ENCODE measurements at places on chromosomes 7 and 10.

DNA sequence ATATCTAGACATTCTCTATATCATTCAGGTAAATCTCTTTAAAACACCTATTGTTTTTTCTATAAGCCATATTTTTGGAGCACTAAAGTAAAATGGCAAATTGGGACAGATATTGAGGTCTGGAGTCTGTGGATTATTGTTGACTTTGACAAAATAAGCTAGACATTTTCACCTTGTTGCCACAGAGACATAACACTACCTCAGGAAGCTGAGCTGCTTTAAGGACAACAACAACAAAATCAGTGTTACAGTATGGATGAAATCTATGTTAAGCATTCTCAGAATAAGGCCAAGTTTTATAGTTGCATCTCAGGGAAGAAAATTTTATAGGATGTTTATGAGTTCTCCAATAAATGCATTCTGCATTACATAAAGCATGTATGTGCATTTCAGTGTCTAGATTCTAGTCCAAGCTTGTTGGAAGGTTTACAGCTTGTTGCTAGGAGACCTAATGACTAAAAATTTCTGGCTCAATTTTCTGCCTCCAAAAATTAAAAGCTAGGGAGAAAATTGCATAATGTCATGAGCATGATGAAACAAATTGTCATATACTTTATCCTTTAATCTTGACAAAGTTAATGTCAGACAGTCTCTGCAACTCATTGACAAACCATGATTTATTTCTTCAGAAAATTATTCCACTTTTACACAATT, 18.3 kb downstream of the LIPM start:
- no peak for DNase-seq

GRCh38 chr7:87427288-87427687, 48.2 kb downstream of the ABCB4 start:
- no peak for DNase-seq

GRCh38 chr7:135253851-135254771, 20.5 kb downstream of the STRA8 start:
- DNase-seq = no peak

DNA sequence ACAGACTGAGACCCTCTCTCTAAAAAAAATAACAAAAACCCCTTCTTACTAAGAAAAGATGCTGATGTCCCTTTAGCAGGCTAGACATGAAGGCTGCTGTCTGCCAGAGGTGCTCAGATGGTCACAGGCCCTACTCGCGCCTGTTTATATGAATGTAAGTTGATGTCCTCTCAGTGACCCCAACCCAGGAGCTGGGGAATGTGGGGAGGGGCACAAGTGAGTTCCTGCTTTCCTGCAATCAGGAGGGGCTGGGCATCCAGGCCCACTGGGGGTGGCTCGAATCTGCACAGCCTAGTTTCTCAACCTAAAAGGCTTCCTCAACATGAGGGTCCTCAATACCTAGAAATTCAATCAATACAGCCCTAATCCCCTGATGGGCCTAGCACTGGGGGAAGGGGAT, 12.1 kb upstream of the SLC29A3 start:
- DNase-seq = no peak

- no peak for DNase-seq
Observed at GRCh38 chr7:124784879-124785818, 19.6 kb upstream of the GPR37 start.

GRCh38 chr10:90745565-90745964, 112.3 kb downstream of the HTR7 start:
- DNase-seq = no peak
